ENCODE measurements at places on chromosomes 7 and 10.

GRCh38 chr7:108598153-108598552 is 28.5 kb downstream of the DNAJB9 start:
- DNase-seq, result no peak

GRCh38 chr10:127694580-127695193 is 42.3 kb upstream of the FOXI2 start:
- no peak for DNase-seq

GRCh38 chr7:44564606-44565005 is 9.1 kb downstream of the DDX56 start:
- no peak for DNase-seq

GRCh38 chr10:112792487-112793201 is 157.4 kb upstream of the TCF7L2 start:
- DNase-seq, result peak; percentile 15

DNA sequence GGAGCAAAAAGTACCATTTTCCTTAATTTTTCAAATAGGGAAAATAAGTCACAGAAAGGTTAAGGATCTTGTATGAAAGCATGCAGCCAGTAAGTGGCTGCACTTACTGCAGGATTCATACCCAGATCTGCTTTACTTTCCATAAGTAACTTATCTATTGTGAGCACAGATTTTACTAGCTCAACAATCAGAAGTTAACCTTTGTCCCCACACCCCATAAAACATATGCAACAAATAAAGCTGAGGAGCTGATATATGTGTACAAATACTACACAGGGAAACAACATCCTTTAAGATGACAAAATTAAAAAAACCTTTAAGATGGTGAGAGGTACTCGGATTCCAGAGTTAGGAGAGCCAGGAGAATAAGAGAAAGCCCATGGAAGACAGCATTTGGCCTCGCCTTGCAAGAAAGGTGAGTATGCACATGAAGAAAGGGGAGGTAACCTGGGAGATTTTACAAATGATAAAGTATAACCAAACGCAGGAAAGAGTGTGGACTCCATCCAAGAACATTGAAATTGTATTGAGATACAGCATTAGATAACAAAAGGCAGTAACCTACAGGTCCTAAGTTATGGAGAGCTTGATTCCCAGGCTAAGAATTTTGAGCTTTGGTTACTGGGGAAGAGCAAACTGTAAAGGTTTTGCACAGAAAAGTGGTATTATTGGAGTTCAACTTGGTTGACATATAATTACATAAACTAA is 87.1 kb downstream of the ITGB8 start:
- no peak for DNase-seq

DNA sequence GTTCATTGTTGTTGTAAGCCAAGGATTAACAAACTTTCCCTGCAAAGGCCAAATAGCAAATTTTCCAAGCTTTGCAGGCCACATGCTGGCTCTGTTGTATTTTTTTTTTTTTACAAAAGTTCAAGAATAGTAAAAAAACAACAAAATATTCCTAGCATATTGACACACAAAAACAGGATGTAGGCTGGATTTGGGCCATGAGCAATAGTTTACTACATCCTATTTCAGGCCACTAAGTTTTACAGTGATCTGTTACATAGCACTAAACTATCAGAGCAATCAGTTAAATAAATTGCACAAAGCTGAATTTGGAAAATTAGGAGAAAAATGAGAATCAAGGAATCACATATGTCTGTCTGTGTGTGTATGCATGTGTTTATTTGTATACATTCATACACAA is 491.8 kb upstream of the GHITM start:
- DNase-seq, result no peak

- no peak for DNase-seq
Observed at GRCh38 chr10:126924180-126924914, 19.1 kb downstream of the DOCK1 start.

DNA sequence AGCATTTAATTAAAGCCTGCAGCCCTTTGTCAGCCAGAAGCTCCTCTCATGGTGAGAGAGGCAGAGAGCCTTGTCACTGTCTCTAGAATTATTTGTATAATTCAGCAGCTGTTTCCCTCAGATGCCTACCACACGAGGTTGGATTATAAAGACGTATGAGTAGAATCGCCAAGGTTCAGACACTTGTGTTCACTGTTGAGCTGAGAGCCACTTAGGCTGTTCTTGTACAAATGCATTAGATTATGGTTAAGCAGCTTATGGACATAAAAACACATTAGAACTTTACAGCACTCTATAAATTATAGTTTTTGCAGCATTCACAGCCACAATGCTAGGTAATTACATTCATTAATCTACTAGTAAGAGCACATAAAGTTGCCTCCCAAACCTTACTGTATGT is 282.6 kb downstream of the AUTS2 start:
- no peak for DNase-seq

- DNase-seq, result no peak
Observed at GRCh38 chr7:28890137-28890536, 68.0 kb downstream of the TRIL start.

DNA sequence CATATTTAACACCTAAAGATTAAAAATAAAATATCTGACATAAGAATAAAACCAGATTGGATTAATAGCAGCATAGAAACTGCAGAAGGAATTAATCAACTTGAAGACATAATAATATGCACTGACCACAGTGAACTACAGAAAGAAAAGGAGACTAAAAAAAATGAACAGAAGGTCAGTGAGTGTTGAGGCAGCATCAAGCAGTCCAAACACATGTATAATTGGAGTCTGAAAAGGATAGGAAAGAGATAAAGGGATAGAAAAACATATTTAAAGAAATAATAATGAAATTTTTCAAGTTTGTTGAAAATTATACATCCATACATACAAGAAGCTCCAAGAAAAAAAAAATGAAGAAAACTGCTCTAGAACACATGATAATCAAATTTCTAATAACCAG is 756.2 kb downstream of the GATA3 start:
- DNase-seq, result no peak

DNA sequence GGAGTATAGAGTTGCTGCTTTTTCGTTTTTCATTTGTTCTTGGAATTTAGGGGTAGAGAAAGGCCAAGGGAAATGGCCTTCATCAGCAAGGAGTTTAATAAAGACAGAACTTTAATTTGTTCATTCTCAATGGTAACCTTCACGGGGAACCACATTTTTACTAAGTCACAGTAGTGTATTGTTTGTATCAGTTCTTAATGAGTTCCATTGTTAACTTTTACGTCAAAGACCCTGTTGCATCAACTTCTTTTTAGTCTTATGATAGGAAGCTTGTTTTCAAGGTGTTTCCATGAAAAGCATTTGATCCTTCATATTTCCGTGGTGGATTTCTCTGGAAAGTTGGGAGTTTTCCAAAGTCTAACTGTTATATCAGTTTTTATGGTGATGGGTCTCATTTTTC is 169.9 kb downstream of the CREB5 start:
- no peak for DNase-seq

- no peak for DNase-seq
Observed at GRCh38 chr10:123655751-123656150, 10.4 kb upstream of the GPR26 start.

GRCh38 chr10:126536656-126537055 is 133.8 kb downstream of the C10orf90 start:
- DNase-seq, result no peak

DNA sequence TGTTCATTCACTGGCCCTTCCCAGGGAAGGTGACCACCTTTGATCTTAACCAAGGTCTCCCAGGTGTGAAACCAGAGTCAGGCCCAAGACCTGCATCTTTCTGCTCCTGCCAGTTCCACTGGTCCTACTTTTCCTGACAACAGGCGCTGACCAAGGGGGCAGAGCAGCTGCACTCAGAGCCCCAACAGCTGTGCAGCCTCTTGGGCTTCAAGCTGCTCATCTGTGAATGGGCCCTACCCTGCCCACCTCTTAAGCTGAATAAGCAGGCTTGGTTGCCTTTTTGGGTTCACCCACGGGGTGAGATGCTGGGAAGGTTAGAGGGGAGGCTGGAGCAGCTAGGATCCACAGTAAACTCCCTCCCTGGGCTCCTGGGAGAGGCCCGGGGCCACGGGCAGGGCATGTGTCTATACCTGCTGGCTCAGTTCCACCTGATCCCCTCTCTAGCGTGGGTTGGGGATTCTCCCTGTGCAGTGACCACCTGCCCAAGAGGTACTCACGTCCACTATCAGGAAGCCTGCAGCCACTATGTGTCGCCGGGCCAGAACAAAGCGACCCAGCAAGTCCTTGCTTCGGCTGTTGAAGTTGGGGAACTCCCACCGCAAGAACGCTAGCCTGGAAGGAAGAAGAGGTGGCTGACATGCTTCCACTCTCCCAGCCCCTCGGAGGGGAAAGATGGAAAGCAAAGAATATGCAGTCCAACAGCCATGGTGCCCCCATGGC is 10.6 kb downstream of the TBRG4 start:
- no peak for DNase-seq

- no peak for DNase-seq
Observed at GRCh38 chr7:20365486-20365885, 34.8 kb downstream of the ITGB8 start.

DNA sequence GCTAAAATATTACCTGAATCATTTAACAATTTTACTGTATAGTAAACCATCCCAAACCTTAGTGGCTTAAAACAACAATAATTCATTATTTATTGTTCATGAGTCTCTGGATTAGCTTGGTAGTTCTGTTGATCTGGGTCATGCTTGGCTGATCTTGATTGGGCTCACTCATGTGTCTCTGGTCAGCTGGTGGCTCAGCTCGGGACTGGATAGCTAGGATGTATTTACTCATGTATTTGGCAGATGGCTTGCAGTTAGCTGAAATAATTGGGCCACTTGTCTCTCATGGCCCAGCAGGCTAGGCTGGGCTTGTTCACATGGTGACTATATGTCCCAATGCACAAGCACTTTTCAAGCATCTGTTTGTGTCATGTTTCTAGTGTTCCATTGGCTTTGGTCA is 262.8 kb downstream of the BBS9 start:
- DNase-seq, result no peak

- no peak for DNase-seq
Observed at GRCh38 chr10:126595160-126595559, 75.3 kb downstream of the C10orf90 start.

DNA sequence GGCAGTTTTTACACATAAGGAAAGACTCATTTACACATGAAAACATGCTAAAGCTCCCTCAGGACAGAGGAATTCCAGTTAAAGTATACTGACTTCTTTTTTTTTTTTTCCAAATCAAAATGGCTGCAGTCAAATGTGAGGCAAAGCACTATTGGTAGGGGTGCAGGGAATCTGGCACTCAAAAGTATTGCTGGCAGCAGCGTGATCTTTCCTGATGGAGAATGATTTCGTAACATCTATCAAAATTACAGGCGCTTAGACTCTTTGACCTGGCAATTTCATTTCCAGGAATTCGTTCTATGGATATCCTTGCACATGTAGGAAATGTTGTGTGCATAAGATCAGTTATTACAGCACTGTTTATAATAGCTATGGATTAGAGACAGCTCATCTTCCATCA is 65.7 kb downstream of the VSTM4 start:
- DNase-seq, result no peak

DNA sequence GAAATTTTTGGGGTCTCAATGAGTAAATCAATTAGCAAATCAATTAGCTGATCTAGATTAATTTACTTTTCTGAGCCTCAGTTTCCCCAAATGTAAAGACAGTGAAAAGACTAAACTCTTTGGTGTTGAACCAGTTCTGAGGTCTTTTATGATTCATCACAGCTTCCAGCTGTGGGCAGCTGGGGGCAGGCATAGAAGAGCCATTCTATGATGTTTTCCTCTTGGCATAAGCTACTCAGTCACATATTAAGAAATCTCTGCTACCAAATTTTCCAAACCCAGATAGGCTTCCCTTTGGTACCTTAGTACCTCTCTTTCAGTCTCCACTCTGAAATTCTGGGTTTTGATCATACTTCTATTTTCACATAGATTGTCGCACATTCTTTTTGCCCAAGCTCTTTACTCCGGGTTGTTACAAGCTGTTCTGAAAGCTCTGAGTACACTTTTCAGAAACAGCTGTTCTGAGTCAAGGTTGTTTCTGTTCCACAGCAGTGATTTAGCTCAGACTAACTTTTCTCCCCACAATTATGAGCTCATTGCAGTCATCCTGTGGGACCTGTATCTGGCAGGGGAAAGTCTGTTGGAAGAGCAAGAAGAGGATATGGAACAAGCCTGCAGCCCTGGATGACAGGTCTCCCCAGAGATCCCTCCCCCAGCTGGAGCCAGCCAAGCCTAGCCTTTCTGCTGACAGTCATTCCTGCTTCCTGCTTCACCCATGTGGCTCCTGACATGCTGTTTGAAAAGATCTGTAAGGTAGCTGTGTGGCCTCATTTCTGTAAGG is 599.6 kb upstream of the GHITM start:
- no peak for DNase-seq

DNA sequence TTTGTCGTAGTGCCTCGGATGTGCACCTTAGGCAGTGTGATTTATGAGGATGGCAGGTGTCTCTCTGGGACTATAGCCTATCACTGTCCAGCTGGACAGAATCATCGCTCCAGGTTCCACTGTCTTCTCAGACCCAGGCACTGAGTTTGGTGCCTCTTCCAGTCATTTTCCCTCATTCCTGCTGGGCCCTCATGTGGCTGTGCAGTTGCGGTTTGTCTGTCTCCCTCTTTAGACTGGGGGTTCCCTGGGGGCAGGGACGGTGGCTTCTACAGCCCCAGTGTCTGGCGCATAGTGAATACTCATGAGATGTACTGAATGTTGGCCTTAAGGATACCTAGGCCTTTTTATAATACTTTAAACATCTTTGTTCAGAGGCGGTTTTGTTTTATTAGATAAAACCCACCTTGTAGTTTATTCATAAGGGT is 28.9 kb downstream of the CCM2 start:
- no peak for DNase-seq

GRCh38 chr10:75926763-75927162 is 495.3 kb downstream of the LRMDA start:
- DNase-seq, result no peak

GRCh38 chr10:22821501-22821900 is 106.4 kb upstream of the ARMC3 start:
- no peak for DNase-seq

DNA sequence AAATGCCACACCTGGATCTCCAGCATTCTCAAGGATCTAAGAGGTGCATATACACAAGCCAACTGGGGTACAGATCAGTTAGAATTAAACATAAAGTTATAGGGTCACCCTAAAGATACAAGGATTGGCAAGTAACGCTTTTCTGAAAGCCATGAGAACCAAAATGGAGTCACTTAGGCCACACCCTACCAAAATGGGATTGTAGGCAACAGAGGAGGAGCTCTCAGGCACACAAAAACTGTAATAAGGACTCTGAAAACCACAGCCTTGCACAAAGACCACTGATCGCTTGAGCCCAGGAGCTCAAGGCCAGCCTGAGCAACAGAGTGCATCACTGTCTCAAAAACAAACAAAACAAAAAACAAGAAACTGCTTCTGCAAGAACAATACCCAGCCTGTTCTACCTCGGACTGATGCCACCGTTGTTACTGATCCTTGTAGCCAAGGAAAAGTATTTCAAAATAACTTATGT is 35.5 kb downstream of the SVOPL start:
- DNase-seq, result peak; percentile 55

GRCh38 chr10:115606741-115607140 is 513.6 kb downstream of the ATRNL1 start:
- no peak for DNase-seq

Data from anterior cingulate cortex (tissue), 58 donors.